Stomach (tissue), 19 donors: ENCODE measurements at places on chromosomes 2 and 18. TPM values are rescaled to one million over a fixed set of nuclear protein-coding genes. Genes with fewer than 3 reads are reported as not detected.
A peak's percentile ranks its signal among the peaks of the same experiment; 100 is the strongest.

CYTIP gene
- polyA plus RNA-seq = 9.3 TPM

GRCh38 chr18:286515-287310 is 18.9 kb upstream of the THOC1 start:
- H3K36me3 ChIP-seq = no peaks in the 10 kb centered on the region
- no peaks in the 10 kb centered on the region for H3K4me1 ChIP-seq
- H3K27me3 ChIP-seq = no peaks in the 10 kb centered on the region
- no peak overlapping the region for H3K4me3 ChIP-seq
- DNase-seq = no peak

PLEKHH2 gene
- polyA plus RNA-seq = 1.8 TPM

- H3K4me3 ChIP-seq = no peak overlapping the region
- H3K27me3 ChIP-seq = no peaks in the 10 kb centered on the region
- no peaks in the 10 kb centered on the region for H3K4me1 ChIP-seq
- no peak overlapping the region for H3K27ac ChIP-seq
- H3K36me3 ChIP-seq = no peaks in the 10 kb centered on the region
Measured at GRCh38 chr2:150418916-150419315, 68.6 kb downstream of the RND3 start.

DNA sequence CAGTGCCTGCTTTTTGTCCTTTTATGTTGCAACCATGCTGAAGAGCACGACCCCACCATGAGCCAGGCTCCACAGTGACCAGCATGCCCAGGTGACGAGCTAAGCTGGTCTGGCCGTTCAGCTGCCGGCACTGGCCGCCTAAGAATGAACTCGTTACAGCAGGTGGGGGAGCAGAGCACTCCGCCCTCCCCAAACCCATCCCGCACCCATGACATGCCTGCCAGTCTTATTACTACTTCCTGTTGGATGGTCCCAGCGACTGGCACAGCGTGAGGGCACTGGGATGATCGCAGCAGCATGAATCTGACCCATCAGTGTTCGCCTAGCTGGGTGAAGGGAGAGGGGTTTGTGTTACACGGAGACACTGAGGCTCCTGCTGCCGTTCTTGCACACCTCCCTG is 11.5 kb downstream of the DIPK1C start:
- H3K4me3 ChIP-seq = no peak overlapping the region
- H3K27ac ChIP-seq = no peak overlapping the region
- no peaks in the 10 kb centered on the region for H3K36me3 ChIP-seq
- H3K27me3 ChIP-seq = no peaks in the 10 kb centered on the region
- DNase-seq = no peak
- no peaks in the 10 kb centered on the region for H3K4me1 ChIP-seq

- no peak overlapping the region for H3K27ac ChIP-seq
- H3K4me1 ChIP-seq = no peaks in the 10 kb centered on the region
- DNase-seq = no peak
- H3K36me3 ChIP-seq = no peaks in the 10 kb centered on the region
- no peak overlapping the region for H3K4me3 ChIP-seq
- no peaks in the 10 kb centered on the region for H3K27me3 ChIP-seq
Measured at GRCh38 chr2:225462417-225462816, 62.9 kb downstream of the NYAP2 start.

- H3K4me1 ChIP-seq = no peaks in the 10 kb centered on the region
- no peak for DNase-seq
- no peaks in the 10 kb centered on the region for H3K36me3 ChIP-seq
- H3K27me3 ChIP-seq = no peaks in the 10 kb centered on the region
- no peak overlapping the region for H3K27ac ChIP-seq
- H3K4me3 ChIP-seq = no peak overlapping the region
Measured at GRCh38 chr2:60356346-60356745, 197.1 kb downstream of the BCL11A start.

DNA sequence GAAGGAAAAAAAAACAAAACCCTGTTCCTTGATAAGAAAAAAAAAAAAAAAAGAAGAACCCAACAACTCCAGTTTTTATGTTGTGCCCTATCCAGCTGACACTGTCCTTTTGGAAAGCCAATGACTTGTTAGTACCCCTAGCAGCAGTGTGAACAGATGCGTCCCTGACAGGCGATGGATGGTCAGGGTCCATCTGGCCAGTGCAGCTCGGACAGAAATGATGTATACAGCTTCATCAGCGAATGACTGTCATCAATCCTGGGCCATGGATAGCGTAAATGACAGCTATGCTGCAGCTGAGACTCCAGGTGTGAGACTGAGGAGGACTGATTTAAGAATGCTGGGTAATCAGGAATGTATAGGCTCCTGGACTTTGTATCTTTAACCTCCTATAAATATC is 318.8 kb upstream of the FIGN start:
- no peaks in the 10 kb centered on the region for H3K4me1 ChIP-seq
- DNase-seq = no peak
- no peaks in the 10 kb centered on the region for H3K36me3 ChIP-seq

DNA sequence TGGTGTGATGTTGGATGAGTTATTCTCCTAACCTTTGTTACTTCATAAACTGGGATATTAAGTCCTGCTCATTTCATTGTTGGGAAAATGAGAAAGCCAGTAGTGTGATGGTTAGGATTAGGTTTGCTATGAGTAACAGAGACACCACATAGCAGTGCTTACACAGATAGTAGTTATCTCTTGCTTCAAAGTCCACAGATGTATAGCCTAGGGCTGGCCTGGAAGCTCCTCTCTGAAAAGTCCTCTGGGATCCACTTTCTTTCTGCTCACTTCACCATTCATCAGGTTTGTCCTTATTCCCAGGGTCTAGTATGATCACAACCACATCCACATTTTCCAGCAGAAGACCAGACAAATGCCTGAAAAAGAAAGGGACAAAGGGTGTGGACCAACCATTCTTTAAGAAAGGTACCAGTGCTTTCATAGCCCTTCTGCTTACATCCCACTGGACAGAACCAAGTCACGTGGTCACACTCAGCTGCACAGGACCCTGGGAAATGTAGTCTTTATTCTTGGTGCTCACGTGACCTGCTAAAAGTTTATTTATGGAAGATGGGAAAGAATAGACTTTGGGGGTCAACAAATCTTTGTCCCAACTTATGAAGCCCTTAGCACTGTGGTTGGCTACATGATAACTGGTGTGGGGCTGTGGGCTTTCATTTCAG is 108.9 kb downstream of the INSIG2 start:
- no peak overlapping the region for H3K4me3 ChIP-seq
- H3K27ac ChIP-seq = no peak overlapping the region
- no peaks in the 10 kb centered on the region for H3K4me1 ChIP-seq
- no peaks in the 10 kb centered on the region for H3K27me3 ChIP-seq
- no peaks in the 10 kb centered on the region for H3K36me3 ChIP-seq

- DNase-seq = no peak
- no peaks in the 10 kb centered on the region for H3K4me1 ChIP-seq
- no peak overlapping the region for H3K4me3 ChIP-seq
- H3K27ac ChIP-seq = no peak overlapping the region
- H3K36me3 ChIP-seq = no peaks in the 10 kb centered on the region
Measured at GRCh38 chr2:215811003-215811402, 202.3 kb downstream of the MREG start.

GRCh38 chr2:216445501-216445900 is 33.2 kb downstream of the SMARCAL1 start:
- H3K27me3 ChIP-seq = no peaks in the 10 kb centered on the region
- DNase-seq = no peak
- H3K27ac ChIP-seq = no peak overlapping the region
- H3K4me1 ChIP-seq = no peaks in the 10 kb centered on the region
- H3K36me3 ChIP-seq = peaks cover 94% of the 10 kb centered on the region

- no peak for DNase-seq
- no peak overlapping the region for H3K27ac ChIP-seq
- H3K4me3 ChIP-seq = no peak overlapping the region
- no peaks in the 10 kb centered on the region for H3K4me1 ChIP-seq
Measured at GRCh38 chr2:84280873-84281272, 178.2 kb downstream of the SUCLG1 start.

CYS1 gene
- 5.8 TPM for polyA plus RNA-seq

LOXL3 gene
- polyA plus RNA-seq = 1.1 TPM

GRCh38 chr2:84939426-84940087 is 31.4 kb upstream of the KCMF1 start:
- no peaks in the 10 kb centered on the region for H3K27me3 ChIP-seq
- peak; percentile 72 for DNase-seq
- no peaks in the 10 kb centered on the region for H3K36me3 ChIP-seq
- H3K4me3 ChIP-seq = peak overlapping the region; percentile 19
- peak overlapping the region; percentile 86 for H3K27ac ChIP-seq
- peaks cover 5% of the 10 kb centered on the region for H3K4me1 ChIP-seq

C18orf54 gene
- polyA plus RNA-seq = 0.75 TPM

MSH2 gene
- 5.7 TPM for polyA plus RNA-seq

GRCh38 chr2:204021290-204022081 is 84.9 kb downstream of the ICOS start:
- no peaks in the 10 kb centered on the region for H3K36me3 ChIP-seq
- no peak for DNase-seq
- no peak overlapping the region for H3K27ac ChIP-seq
- no peaks in the 10 kb centered on the region for H3K27me3 ChIP-seq
- H3K4me1 ChIP-seq = peaks cover 11% of the 10 kb centered on the region

GRCh38 chr2:46171996-46172546 is 125.1 kb upstream of the EPAS1 start:
- no peak overlapping the region for H3K27ac ChIP-seq
- no peak overlapping the region for H3K4me3 ChIP-seq
- H3K4me1 ChIP-seq = peaks cover 42% of the 10 kb centered on the region
- no peaks in the 10 kb centered on the region for H3K27me3 ChIP-seq
